ENCODE measurements at places on chromosomes 2 and 18.
A peak's percentile ranks its signal among the peaks of the same experiment; 100 is the strongest.

DNA sequence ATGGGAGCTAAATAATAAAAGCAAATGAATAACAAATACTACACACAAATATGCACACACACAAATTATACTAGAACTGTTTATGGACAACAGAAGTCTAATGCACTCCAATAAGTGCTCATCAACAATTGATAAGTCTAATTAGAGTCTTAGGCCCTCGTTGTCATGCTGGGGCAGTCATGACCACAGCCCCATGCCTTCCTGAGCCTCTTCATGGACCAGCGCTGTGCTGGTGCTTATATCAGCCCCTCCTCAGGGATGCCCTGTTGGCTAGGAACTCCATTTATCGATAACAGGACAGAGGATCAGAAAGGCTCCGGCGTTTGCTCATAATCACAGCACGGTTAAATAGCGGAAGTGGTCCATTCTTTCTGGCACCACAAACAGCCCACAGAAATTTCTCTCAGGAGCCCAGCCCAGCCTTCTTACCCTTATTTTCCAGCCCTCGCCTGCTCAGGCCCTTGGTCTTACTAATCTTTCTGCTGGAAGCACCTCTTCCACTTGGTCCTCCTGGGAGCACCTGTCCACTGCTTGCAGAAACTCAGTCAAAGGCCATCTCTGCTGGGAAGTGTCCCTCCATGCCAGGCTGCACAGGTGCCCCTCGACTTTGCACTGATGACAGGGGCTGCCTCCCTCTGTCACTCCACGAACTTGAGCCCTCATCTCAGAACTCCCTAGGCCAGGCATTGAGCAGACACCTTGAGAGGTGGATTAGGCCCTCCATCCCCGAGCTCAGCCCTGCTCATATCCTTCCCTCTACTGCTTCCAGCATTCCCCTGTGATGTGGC, 500.2 kb upstream of the HS6ST1 start:
- no peak for DNase-seq

GRCh38 chr18:58691256-58691655, 20.0 kb downstream of the MALT1 start:
- DNase-seq, result peak; percentile 81

- DNase-seq, result no peak
These were observed 92.5 kb downstream of the KCNF1 start for GRCh38 chr2:11004199-11004598.

DNA sequence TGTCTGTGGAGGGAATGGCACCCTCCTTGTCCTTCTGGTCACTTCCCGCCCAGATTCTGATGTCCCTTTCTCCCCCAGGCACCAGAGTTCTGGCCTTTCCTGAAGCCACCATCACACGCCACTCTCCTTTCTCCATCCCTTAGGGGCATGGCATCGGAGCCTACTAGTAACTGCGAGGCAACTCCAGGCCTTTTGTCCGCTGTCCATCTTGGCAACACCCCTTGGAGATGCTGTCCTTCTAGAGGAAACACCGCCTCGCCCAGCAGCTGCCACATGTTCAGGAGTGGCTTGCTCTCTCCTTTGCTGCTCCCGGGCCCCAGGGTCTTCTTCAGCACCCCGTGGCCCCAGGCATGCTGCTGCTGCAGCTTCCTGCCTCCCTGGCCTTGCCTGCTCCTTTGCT, 267.0 kb downstream of the SRBD1 start:
- DNase-seq, result no peak

DNA sequence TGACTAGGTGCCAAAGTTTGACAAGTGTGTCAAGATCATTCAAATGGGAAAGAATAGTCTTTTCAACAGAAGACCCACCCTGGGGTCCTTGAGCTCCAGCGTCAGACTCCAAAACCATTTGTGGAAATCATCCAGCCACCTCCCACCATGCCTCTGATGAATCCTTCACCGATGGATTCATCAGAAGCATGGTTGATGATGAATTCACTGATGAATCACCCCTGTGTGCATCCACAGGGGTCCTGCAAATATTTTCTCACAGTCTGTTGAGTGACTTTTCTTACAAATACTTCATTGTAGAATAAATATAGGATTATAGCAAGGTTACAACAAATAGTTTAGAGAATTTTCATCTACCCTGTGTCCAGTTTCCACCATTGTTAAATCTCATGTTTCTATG, 4.3 kb downstream of the UGT1A9 start:
- no peak for DNase-seq

GRCh38 chr18:51559902-51560287, 362.4 kb upstream of the MEX3C start:
- no peak for DNase-seq

GRCh38 chr2:205688417-205689200, 6.3 kb downstream of the NRP2 start:
- no peak for DNase-seq

DNA sequence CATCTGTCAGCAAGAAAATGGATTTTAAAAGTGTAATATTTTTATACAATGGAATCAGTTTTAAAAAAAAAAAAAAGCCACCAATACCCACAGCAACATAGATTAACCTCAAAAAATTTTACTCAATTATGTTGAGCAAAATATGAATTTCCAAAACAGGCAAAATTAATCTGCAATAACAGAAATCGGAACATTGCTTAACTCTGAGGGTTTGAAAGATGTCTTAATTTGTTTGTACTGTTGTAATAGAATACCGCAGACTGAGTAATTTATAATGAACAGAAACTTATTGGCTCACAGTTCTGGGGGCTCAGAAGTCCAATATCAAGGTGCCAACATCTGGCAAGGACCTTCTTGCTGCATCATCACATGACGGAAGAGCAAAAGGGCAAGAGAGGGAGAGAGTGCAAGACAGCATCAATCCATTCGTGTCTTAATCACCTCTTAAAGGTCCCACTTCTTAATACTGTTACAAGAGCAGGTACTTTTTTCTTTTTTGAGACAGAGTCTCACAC, 31.8 kb upstream of the TNFAIP6 start:
- DNase-seq, result no peak

GRCh38 chr18:55261253-55261652, 302.0 kb upstream of the CCDC68 start:
- DNase-seq, result no peak

- DNase-seq, result no peak
These were observed 226.0 kb upstream of the NETO1 start for GRCh38 chr18:73093687-73094250.

- DNase-seq, result no peak
These were observed 80.5 kb upstream of the KIF5C start for GRCh38 chr2:148794558-148794957.

GRCh38 chr18:70536370-70537062, 247.7 kb downstream of the SOCS6 start:
- DNase-seq, result no peak

DNA sequence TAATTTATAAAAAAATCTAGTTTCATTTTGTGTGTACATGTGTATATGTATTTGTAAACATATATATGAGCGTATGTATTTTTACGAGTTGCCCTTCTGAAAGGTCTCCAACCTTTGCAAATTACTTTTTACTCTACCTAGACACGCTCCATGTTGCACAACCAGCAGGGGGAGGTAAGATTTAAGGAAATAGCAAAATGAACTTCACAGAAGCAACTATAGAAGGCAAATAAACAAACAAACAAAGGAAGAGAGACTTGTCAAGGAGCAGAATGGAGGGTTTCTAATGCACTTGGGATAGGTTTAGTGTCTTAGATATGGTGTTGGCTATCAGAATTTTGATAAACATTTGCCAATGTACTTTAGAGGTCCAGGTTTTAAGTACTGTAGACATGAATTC, 820.5 kb upstream of the POU3F3 start:
- DNase-seq, result no peak

- DNase-seq, result no peak
These were observed 259.1 kb downstream of the GALNT13 start for GRCh38 chr2:154130821-154131220.

GRCh38 chr18:28485918-28486317, 309.0 kb upstream of the CDH2 start:
- no peak for DNase-seq

GRCh38 chr2:157631861-157632260, 3.2 kb upstream of the ACVR1C start:
- no peak for DNase-seq

DNA sequence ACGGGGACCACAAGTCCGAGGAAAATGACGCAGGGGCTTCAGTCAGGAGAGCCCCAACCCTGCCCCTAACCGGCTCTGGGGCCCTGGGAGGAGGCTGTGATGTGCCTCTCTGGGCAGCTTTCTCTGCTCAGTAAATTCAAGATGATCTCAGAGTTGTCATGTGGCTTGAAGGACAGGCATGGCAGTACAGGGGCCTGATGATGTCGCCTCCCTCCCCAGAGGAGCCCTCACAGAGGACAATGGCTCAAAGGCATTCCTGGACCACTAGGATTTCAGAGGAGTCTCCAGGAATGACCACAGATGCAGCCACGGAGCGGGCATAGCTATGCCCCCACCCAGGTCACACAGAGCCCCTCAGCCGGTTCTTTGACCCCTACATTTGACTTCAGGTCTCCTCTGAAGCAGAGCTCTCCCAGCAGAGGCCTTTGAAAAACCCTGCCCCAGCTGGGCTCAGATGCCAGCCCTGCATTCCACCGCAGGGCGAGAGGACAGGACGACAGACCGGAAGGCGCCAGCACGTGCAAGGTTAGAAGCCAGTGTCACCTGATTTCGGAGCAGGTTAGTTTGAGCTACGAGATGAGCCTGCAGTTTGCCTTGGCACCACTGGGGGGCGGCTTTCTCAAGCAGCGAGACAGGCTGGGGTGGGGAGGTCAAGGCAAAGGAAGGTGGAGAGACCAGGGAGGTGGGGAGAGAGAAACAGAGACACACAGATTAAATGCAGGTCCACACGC, 39.2 kb downstream of the BIN1 start:
- no peak for DNase-seq

DNA sequence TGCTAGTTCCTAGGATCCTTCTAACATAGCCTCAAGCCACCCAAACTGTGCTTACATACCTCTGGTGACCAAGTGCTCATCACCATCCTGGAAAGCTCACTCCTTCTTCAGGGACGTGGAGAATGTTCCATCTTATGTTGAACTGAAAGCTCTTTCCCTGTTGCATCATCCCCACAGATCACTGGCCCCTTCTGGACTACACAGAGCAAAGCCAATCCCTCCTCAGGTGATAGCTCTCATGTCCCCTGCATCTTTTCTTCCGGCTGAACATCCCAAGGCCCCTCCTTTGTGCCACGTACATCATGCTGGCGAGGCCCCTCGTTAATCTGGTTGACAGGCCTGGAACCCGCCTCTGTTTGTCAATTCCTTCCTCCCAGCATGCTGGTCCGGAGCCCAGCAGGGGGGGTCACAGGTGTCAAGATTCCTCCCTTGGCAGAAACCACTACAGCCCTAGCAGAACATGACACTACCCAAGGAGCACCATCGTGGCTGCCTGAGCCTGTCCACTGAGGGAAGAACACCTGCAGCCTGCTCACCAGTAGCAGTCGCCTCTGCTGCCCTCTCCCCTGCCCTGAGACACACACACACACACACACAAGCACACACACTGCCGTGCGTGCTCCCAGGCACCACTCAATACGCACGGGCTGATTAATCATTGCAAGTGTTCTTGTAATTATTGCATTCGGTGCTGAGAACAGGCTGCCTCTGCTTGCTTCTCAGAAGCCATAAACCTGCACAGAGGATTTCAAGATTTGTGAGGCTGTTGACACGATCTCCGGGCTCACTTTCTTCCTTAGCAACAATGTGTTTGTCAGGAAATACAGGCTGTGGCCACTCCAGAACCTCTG, 6.3 kb upstream of the KCNK3 start:
- DNase-seq, result no peak

DNA sequence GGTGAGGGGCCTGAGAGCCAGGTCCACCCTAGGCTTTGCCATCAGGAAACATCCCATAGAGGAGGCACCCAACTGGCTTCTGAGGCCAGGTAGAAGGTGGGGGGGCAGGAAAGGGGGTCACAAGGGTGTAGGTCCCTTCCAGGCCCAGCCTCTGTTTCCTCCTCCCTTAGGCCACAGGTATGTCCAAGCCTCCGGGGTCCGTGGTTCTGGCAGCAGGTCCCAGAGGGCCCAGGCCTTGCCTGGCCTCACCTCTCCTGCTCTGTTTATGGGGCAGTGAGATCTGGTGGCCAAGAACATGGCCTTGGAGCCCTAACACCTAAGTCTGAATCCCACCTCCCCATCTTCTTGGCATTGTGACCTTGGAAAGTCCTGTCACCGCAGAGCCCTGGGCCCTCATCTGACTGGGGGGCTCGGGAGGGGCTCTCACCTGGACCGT, 21.6 kb upstream of the GPR17 start:
- no peak for DNase-seq

- no peak for DNase-seq
These were observed 141.4 kb downstream of the SPP2 start for GRCh38 chr2:234191819-234192407.

- DNase-seq, result no peak
These were observed 69.6 kb downstream of the THNSL2 start for GRCh38 chr2:88239781-88240180.

DNA sequence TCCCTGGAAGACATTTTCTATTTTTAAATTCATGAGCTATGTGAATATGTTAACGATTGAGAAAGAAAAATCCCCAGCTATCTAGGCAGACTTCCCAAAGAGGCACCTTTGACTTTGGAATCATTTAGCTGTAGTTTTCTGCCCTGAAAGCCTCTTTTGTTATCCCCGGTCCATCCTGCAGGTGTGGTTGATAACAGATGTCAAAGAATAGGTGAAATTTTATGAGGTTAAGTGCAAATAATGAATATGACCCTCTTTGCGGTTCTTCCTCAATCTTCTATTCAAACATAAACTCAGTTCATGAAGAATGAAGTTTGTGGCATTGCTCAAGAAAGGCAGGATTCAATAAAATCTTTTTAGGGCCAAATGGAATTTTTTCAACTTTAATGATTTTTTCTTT, 51.6 kb upstream of the ATP8B1 start:
- DNase-seq, result no peak

DNA sequence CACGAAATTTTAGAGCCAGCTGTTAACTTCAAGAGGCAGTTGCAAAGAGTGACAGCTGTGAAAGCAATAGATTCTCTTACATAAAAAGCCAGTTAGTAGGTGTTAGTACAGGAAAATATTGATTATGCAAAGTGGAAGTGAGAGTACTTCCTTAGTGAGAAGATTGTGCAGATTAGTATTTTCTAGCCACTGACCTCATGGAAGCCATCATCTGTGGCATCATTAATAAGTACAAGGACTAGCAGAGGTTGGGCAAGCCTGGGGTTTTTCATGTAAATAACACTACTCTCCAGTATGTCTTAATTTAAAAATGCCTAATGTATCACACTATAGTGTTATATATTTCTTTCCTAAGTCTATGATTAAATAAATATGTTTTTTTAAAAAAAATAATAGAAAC, 166.2 kb upstream of the DTNA start:
- DNase-seq, result no peak

- DNase-seq, result no peak
These were observed 52.2 kb downstream of the EDAR start for GRCh38 chr2:108936866-108937265.

- DNase-seq, result no peak
These were observed 182.5 kb upstream of the HS6ST1 start for GRCh38 chr2:128501006-128501690.
